A549 (cell line): ENCODE measurements at places on chromosomes 2 and 18.

- DNase-seq, result peak; percentile 9
Observed at GRCh38 chr2:14255135-14255820, 377.2 kb upstream of the LRATD1 start.

DNA sequence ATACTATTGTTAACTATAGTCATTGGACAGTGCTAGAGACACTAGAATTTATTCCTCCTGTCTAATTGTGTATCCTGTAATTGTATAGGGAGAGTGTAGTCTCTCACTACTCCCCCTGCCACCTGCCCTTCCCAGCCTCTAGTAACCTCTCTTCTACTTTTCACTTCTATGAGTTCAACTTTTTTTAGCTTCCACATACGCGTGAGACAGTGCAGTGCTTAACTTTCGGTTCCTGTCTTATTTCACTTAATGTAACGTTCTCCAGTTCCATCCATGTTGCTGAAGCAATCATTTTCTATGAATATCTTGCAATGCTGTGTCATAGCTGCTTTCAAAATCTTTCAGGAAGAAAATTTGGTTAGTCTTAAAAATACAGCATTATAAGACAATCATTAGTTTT is 22.8 kb upstream of the RUFY4 start:
- no peak for DNase-seq

DNA sequence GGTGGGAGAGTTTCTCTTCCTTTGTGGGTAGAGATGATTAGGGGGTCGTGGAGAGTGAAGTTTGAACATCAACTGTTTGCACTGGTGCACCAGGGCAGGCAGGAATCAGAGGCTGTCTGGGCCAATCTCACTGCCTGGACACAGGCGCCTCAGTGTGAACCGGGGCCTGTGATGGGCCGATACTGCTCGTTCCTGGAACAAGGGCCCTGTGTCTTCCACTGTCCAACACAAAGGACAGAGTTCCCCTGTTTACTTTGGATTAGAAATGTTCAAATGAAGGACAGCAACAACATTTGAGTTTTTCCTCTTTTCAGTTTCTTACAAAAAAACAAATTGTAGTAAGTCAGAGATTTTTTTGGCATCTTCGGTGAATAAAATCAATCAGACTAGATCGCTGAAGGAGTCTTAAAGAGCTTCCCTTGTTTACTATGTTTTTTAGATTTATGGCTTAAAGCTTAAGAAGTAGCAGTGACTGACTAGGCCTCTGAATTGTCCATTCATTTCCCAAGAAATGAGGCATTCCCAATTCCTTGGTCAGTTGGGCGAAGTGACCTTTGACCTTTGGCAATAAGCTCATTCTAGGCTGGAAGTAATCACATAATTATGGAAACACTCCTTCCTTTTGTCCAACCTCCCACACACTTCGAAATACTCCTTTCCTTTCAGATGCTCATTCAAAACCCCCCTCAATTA is 11.6 kb upstream of the TGFA start:
- no peak for DNase-seq

- no peak for DNase-seq
Observed at GRCh38 chr18:29041976-29042375, 865.0 kb upstream of the CDH2 start.

GRCh38 chr18:48105317-48105716 is 174.9 kb upstream of the SMAD2 start:
- no peak for DNase-seq

DNA sequence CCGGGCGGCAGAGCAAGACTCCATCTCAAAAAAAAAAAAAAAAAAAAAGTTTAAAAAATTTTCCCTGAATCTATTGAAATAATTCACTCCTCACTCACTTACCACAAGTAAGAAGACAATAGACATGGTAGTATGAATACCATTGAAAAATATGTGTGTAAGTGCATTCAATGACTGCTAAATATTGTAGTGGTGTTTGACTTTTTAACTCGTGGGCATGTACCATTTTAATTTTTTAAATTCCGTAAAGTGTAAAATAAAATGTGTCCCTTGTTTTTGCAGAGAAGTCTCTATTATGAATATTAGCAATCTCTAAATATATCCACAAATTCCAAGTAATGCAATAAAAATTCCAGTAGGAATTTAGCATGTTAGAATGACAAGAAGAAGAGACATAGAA is 134.1 kb downstream of the COPS8 start:
- DNase-seq, result no peak

GRCh38 chr2:102253140-102253752 is 58.1 kb upstream of the IL1RL1 start:
- no peak for DNase-seq

DNA sequence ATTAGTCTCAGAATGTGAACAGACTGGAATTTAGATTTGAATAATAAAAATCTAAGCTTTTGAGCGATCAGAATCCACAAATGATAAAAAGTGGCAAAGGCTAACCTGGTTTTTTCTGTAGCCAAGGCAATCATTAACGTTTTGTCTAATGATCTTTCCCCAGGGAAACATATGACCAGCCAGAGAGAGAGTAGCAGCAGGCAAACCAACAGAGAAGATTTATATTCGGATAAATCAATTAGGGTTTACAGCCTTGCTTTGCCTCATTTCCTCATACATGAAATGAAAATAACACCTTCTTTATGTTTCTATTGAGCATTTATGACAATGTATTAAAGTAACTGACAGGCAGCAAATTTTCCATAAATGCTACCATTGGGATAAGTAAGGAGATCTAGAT is 14.5 kb downstream of the TIA1 start:
- DNase-seq, result no peak

- no peak for DNase-seq
Observed at GRCh38 chr2:217409949-217410680, 550.3 kb upstream of the TNP1 start.

DNA sequence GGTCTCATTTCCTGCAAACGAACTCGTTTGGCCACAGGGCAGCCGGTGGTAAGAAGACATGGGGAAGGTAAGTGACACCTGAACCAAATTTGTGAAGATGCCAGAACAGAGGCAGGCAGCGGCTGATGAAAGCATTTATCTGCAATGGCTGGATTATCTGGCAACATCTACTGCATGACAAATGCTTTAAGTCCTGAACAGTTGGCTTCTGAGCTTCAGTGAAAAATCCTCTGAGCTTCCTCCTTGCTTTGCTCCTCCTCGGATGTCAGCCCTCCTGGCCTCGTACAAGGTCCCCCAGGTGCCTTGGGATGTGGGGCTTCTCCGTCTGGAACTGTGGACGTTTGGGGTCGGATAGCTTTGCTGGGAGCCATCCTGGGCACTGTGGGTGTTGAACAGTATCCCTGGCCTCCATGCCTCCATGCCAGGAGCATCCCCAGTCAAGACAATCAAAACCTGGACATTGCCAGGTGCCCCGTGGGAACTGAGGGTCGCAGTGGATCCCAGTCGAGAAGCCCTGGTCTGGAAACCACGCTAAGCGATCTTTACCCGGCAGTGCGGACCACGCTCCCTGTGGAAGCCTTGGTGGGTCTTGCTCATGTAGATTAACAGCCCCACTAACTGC is 49.3 kb downstream of the KCNG2 start:
- no peak for DNase-seq

DNA sequence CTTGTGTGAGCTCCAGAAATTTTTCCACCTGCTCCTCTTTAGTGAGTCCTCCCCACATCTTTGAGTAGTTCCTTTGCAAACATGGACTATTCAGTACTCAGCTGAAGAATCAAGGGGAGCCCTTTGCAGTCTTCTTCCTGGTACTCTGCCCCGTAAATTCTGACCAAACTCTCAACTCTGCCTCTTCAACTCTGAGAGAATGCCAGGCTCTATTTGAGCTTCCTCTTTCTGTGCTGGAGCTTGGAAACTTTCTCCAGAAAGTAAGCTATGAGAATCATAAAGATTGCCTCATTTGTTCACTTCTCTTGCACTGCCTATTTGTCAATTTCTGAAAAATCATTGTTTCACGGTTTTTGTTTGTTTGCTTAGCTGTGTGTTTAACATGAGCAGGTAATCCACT is 7.4 kb upstream of the STAT4 start:
- no peak for DNase-seq

DNA sequence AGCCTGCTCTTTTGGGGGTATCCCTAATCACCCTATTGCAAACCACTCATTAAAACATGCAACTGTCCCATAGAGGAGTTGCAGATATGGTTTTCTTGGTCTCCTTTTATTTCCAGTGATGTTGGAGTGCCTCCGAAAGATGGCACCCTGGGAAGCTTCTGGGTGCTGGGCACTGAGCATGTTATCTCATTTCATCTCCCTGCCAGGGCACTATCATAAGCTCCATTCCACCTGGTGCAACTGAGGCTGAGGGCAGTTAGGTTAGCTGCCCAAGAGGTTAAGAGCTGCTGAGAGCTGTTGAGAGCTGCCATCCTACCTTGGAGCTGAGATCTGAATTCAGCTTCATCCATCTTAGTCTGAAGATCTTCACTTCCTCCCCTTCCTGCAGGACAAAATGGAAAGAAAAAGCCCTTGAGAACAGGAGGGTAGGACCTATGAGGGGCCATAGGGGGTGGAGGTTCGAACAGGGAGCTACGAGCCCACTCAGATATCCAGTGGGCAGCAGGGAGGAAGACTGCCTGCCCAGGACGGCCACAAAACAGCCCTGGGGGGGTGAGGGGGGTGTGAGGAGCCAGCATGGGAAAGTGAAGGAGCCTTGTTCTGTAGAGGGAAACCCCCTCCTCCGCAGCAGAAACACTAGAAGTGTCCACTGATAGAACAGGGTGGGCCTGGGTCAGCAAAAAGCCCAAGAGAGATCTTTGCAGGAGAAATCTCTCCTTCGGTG is 202.5 kb downstream of the ZFP36L2 start:
- no peak for DNase-seq

- DNase-seq, result no peak
Observed at GRCh38 chr18:41058351-41059125, 896.5 kb upstream of the PIK3C3 start.

DNA sequence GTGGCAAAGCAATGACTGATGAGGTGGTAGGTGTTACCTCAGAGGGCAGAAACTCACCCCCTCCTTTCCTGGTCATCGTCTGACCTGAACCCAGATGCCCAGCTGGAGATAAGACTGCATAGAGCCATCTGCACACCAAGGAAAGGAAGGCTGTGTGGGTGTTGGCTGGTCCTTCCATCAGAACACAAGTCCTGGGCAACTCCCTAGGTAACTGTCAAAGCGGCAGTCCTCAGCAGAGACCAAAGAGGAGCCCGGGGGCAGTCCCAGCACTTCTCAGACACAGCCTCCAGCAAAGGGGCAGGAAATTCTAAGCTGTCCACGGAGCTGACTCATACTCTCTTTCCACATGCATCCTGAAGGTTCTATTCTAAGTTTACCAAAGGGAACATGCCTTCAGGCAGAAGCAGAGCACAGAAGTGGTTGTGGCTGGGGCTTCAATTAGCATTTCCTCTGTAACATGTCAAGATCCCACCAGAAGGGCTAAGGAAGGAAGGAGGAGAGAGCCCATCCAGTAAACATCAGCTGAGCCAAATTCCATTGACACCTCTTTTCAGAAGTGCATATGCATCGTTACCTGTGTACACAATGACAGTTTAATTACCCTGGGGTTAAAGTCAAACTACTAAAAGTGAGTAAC is 54.7 kb downstream of the SPRED2 start:
- peak; percentile 56 for DNase-seq

DNA sequence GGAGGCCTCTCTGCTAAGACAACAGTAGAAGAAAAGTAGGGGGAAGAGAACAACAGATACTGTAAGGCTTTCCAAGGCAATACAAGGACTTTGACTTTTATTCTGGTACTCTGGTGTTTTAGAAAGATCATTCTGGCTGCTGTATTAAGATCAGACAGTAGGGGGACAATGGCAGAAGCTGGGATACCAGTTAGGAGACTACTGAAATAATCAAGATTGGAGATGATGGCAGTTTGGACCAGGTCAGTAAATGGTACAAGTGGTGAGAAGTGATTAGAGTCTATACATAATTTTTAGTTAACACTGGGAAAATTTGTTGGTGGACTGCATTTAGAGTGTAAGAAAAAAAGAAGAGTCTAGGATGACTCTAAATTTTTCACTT is 139.7 kb downstream of the ROCK1 start:
- DNase-seq, result peak; percentile 27

DNA sequence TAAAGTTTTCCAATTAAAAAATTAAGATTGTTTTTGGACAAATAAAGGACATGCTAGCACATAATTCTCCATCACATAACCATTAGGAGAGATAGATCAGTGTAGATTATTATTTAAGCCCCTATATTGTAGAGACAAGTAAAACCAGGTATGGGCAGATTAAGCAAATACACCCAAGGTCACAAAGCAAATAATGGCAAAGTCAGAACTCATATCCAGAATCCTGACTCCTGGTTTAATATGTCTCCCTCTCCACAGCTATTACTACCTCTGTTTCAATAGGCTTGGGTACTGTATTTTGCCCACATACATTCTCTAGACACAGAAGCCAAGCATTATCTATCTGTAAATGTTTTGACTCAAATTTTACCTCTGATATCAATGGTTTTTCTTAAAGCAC is 282.3 kb downstream of the EPHA4 start:
- no peak for DNase-seq

- DNase-seq, result peak; percentile 10
Observed at GRCh38 chr2:34105006-34105767, 506.1 kb upstream of the FAM98A start.

- no peak for DNase-seq
Observed at GRCh38 chr18:49685231-49685942, 123.5 kb downstream of the LIPG start.

DNA sequence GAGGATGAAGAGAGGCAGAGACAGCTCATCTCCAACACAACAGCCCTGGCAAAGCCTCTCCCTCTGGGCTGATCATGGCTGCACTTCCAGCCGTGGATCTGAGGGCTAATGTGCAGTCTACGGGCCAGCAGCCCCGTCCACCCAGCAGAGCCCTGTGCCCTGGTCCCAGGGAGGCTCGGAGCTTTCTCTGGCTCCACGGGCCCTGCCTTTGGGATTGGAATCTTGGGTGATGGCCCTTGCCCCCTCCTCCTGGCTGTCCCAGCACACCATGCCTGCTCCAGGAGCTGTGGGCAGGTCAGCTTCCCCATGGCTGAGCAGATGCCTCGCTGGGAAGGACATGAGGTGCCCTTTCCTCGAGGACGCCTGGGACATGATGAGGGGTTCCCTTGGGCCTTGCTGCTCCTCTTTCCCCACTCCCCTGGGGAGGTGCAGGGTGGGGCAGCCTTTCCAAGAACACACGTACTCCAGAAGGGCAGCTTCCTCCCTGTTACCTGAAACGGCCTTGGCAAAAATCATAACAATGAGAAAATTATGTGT is 66.9 kb downstream of the C18orf63 start:
- no peak for DNase-seq

GRCh38 chr18:46723856-46724415 is 32.9 kb downstream of the ST8SIA5 start:
- no peak for DNase-seq
